ENCODE measurements at places on chromosomes 5 and 9.

DNA sequence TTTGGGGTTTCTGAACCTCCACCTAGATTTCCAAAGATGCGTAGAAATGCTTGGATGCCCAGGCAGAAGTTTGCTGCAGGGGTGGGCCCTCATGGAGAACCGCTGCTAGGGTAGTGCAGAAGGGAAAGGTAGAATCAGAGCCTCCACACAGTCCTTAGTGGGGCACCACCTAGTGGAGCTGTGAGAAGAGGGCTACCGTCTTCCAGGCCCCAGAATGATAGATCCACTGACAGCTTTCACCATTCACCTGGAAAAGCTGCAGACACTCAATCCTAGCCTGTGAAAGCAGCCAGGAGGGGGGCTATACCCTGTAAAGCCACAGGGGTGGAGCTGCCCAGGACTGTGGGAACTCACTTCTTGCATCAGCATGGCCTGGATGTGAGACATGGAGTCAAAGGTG, 13.3 kb upstream of the HSDL2 start:
- DNase-seq: no peak

GRCh38 chr5:26847041-26847736, 191.2 kb downstream of the CDH9 start:
- DNase-seq: no peak

DNA sequence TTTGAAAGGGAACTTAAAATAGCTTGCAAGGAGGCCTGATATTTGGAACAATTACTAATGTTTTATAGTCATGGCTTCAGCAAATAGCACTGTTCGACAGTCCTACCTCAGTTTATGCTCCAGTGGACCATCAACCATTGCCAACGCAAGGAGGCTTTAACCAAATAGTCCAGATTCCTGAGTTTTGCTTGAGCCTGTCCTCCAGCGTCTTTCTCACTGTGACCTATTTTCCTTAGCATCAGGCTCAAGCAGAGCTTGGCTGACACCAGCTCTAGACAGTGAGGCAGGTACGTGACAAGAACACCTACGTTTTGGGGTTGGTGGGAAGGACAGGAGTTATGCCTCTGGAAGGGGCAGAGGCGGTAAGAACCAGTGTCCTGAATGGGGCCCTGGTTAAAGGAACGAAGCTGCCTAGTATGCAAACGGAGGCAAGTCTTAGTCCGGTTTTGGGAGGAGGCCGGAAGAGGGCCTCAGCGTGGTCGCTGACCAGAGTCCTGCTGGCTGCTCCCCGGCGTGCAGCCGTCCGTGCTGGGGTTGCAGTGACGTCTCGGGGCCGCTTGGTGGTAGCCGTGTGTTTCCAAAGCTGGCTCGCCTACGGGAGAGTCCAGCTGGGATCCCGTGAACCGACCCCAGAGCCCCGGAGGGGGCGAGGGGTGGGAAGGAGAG, 998 bp upstream of the FGF18 start:
- DNase-seq: peak; percentile 95

DNA sequence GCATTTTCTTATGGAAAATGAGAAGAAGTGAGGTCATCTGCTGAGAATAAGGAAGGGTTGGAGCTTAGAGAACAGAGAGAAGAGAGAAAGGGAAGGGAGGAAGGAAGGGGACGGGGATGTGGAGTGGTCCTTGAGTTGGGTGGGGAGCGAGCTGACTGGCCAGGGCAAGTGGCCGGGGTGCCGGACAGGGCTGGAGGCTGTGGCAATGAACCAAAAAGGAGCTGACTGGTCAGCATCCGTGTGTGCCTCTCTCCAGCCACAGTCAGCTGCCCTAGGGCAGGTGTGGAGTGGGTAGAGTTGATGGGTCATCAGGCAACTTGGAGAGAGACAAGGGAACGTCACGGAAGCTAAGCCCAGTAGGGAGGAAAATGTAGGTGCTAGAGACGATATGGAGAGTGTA, 234.9 kb upstream of the DAP start:
- DNase-seq: no peak

DNA sequence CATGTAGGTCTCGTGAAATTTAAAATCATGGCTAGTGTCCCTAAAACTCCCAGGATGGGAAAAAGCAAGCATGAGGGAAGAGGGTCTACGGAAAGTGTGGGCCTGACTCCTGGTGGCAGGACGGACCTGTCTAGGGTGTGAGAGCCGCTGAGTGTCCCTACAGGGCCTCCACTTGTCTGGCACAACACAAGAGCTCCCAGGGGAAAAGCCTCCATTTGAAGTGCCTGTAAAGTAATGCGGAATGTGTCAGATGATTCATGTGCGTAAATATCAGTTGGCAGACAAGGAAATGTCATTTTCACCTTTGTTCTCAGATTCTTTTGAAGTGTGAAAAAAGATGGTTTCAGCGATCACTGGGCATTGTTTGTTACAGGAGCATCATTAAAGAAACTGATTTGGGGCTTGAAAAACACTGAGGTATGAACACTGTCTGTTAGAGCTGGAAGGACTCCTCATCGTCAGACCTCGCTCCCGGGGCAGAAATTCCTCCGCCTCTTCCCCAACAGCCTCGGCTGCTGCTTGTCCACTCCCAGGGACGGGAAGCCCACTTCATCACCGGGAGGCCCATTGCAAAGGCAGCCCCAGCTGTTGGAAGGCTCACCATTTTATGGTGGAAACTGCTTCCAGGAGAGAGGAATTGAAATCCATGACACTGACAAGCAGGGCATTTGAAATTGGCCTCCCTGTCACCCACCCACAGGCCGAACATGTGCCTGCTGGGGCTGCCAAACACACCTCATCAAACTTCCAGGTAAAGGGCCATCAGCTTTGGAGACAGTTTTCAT, 240.8 kb downstream of the FSTL4 start:
- DNase-seq: no peak

- DNase-seq: no peak
Measured at GRCh38 chr5:115179394-115180164, 9.9 kb upstream of the TRIM36 start.

DNA sequence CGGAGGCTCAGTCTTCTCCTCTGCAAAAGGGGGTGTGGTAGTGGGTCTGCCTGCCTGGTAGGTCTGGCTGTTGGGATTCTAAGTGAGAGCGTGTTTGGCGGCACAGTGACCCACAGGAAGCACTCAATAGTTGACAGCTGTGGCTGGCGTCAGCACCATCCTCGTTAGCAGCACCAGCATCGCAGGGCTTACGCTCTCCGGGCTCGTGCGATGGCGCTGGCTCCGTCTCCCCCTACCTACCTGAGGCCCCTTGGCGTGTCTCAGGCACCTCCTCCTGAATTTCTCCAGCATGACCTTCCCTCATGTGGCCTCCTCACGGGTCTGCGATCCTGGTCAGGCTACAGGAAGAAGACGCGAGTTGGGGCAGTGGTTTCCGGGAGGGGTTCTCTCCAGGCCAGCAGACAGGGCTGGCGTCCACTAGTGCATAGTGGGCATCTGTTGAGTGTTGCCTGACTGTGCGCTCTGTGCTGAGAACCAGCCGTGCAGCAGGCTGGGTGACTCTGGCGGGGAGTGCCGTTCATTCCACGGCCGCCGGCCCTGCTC, 66.9 kb downstream of the HMCN2 start:
- no peak for DNase-seq

DNA sequence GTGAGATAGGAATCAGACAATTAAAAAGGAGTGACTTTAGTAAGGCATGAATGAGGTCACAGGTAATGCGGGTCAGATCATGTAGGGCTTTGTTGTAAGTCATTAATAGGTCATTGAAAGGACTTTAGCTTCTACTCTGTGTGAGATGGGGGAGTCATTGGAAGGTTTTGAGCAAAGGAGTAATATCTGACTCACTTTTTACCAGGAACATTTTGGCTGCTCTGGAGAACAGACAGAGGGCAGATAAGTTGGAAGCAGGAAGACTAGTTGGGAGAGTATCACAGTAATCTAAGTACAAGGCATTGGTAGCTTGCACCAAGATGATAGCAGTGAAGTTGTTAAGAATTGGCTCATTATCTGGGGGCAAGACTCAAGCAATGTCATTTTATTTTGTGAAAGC, 37.4 kb downstream of the KIF2A start:
- DNase-seq: no peak

DNA sequence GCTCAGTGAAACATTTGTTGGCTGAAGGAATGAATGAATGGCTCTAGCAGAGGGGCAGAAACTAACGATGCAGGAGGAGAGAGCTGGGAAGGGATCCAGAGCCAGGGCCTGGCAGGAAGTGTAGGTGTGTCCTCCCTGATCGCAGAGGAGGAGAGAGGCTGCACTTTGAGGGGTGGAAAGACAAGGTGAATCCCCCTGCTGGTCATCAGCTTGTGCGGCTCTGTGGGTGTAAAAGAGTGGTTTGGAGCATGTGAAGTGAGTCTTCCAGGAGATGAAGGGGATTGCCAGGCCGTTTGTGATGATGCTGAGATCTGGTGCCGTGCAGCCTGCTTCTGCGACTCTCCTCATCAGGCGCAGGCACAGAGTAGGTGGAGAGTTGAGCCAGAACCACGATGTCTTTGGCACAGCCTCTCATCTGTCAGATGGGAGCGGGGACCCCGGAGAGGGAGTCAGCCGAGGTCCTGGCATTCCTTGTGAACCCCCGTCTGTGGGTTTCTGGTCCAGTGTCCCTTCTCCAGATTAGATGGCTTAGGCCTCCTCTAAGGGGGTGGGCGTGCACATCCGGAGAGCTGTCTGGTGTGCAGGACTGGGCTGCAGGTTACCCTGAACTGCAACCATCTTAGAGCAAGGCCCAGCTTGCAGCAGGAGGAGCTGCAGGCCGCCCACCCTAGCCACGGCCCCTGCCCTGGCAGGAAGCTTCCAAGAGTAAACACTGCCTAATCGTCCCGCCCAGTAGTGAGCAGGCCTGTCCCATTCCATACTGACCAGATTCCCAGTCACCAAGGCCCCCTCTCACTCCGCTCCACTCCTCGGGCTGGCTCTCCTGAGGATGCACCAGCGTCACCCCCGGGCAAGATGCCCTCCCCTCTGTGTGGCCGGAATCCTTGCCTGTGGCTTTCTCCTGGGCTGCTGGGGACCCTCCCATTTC, at the start of gene ADAMTS13:
TSS of gene ADAMTS13 (plus strand) at position 753 of the 928 bp plus-strand sequence. CDS start at position 830, 77 bp downstream.
- no peak for DNase-seq

DNA sequence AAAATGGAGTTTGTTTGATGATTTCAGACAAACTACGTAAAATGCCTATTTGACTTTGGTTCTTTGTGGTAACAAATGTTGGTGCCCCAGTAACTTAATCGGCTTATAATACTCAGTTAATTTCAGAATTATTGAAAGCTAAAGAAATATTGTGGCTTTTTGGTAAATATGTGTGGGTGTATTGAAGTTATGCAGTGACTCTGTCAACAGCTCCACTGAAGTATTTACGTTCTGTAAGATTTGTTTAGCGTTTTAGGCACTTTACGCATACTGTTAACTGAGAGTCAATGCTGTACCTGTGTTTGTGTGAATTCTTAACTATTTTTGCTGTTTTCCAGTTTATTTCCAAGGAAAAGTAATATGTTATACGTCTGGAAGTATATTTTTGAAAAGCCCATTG, 2.2 kb downstream of the RAD23B start:
- DNase-seq: no peak

DNA sequence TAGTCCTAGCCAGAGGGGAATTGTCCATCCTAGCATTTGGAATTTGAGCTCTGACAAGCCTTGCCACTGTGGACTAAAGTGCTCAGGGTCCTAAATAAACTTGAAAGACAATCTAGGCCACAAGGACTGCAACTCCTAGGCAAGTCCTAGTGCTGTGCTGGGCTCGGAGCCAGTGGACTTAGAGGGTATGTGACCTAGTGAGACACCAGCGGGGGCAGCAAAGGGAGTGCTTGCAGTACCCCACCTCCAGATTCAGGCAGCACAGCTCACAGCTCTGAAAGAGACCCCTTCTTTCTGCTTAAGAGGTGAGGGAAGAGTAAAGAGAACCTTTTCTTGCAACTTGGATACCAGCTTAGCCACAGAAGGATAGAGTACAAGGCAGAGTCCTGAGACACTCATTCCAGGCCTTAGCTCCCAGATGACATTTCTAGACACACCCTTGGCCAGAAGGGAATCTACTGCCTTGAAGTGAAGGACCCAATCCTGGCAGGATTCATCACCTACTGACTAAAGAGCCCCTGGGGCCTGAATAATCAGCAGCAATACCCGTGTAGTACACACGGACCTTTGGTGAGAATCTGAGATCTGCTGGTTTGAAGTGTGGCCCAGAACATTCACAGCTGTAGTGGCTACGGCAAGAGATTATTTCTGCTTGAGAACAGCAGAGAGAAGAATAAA, 164.6 kb downstream of the CCDC171 start:
- DNase-seq: no peak

DNA sequence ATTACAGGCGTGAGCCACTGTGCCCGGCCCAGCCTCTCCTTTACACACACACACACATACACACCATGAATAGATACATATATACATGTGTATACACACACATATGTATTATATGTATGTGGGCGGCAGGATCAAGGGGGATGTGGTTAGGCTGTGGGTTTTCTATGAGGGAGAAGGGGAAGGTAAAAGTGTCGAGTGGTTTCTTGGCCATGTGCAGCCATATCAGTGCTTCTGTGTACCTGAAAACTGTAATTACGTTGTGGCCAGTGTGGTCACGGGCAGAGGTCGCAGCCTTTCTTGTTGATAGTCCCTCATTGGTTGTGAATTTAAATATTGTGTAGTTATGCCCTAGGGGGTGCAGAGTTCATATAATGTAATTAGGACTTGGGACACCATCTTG, 16.5 kb downstream of the CDK20 start:
- DNase-seq: no peak

GRCh38 chr5:149022200-149022599, 40.7 kb downstream of the SH3TC2 start:
- DNase-seq: no peak

DNA sequence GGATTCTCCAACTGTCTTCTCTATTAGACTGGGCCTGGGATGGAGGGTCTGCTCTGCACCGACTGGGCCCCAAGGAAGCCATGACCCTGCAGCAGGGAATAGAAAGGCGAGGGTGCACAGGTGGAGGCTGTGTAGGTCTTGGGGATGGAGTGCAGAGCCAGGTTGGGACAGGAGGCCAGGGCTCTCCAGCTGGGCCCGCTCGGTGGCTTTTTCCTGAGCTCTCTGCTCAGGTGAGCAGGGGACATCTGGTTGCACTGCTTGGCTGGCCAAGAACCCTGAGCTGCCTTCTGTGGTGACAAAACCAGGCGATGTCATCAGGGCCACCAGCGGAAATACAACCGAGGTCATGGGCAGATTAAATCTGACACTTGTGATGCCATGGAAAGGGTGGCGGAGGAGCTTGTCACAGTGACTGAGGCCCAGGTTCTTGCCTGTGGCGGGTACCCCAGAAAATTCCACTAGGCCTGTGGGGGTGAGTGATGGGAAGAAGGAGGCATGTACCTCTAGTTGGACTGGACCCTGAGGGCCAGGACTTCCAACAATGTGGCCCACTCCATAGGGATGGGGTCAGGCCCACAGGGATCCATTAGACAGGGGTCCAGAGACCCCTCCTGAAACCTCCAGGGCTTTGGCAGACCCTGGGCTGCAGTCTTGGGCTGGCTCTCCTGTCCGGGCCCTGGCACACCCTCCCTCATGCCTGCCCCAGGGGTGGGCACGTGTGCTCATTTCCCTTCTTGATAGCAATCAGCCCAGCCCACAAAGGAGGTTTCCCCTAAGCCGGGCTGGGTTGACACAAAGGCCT, 4.4 kb upstream of the IL3 start:
- peak; percentile 74 for DNase-seq

DNA sequence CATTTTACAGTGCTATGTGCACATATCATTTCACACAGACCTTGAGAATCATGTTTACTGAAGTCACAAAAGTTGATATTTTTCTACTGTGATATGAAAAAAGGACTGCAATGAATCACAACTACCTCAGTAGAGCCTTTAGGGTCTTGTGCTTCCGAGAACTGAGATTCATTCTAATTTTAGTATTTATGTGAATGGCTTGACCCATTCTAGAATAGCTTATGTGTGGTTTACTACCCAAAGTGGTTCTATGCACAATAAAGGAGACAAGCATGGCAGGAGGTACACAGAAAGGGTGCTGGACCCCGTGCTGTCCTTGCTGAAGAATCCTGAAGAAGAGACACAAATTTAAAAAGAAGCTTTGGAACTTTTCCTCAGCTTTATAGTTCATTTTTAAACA, 28.2 kb downstream of the MEF2C start:
- DNase-seq: peak; percentile 25

Data from posterior vena cava (tissue), 2 donors.